ENCODE measurements at places on chromosomes 6 and 20.

DNA sequence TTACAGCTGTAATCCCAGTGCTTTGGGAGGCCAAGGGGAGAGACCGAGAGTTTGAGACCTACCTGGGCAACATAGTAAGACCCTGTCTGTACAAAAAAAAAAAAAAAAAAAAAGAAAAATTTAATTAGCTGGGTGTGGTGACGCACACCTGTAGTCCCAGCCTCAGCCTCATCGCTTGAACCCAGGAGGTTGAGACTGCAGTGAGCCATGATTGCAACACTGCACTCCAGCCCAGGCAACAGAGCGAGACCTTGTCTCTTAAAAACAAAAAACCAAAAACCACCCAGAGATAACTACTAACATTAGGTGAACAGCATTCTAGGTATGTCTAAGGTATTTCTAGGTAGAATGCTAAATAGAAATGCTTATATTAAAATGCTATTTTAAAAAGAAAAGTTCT, 21.0 kb upstream of the PI16 start:
- DNase-seq: no peak

GRCh38 chr20:35327074-35327976, 35.1 kb upstream of the FAM83C start:
- DNase-seq: peak; percentile 100

DNA sequence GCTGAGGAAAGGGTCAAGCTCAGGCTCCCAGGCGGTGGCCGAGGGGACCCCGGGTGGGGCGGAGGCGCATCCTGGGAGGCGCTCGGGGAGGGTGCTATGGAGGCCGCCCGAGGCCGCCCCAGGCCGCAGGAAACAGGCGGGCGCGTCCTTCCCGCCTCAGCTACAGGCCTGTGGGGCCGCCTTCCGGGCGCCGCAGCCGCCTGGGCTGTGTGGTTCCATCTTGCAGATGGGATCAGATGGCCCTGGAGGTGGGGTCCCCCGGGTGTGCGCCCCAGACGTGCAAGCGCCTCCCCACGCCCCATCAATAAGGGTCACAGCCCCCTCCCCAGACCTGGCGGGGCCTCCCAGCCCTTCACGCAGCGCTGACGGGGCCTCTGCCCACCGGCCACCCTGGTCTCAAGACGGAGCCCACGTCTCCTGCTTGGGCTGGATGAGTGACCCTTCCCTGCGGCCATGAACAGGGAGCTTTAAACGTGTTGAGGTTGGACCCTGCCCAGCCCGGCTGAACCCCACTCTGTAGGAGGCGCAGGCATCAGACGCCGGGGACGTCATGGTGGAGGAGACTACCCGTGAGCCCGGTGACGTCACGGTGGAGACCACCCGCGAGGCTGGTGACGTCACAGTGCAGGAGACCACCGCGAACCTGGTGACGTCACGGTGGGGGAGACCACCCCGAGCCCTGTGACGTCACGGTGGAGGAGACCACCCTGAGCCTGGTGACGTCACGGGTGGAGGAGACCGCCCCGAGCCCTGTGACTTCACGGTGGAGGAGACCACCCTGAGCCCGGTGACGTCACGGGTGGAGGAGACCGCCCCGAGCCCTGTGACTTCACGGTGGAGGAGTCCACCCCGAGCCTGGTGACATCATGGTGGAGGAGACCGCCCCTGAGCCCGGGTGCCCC, 267.0 kb downstream of the DLL1 start:
- no peak for DNase-seq

DNA sequence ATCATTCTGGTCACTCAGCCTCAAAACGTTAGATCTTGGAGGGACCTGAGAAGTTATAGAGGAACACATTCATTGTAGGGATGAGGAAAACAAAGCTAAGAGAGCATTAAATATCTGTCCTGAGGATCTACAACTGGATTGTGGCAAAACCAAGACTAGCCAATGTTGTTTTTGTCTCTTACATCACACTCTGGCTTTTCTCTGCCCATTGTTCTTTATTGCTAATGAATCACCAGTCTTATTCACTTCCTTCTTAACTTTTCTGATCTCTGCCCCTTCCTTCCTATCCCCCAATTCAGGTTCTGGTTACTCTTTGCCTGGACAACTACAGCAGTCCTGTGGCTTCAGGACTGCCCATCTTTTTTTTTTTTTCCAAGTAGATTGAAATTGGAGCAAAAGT, 57.0 kb upstream of the PREP start:
- no peak for DNase-seq

GRCh38 chr6:36934901-36935300, 19.6 kb upstream of the PI16 start:
- no peak for DNase-seq
